ENCODE measurements at places on chromosomes 3 and 15.

- no peak for DNase-seq
Measured at GRCh38 chr3:187946981-187947380, 201.7 kb upstream of the BCL6 start.

DNA sequence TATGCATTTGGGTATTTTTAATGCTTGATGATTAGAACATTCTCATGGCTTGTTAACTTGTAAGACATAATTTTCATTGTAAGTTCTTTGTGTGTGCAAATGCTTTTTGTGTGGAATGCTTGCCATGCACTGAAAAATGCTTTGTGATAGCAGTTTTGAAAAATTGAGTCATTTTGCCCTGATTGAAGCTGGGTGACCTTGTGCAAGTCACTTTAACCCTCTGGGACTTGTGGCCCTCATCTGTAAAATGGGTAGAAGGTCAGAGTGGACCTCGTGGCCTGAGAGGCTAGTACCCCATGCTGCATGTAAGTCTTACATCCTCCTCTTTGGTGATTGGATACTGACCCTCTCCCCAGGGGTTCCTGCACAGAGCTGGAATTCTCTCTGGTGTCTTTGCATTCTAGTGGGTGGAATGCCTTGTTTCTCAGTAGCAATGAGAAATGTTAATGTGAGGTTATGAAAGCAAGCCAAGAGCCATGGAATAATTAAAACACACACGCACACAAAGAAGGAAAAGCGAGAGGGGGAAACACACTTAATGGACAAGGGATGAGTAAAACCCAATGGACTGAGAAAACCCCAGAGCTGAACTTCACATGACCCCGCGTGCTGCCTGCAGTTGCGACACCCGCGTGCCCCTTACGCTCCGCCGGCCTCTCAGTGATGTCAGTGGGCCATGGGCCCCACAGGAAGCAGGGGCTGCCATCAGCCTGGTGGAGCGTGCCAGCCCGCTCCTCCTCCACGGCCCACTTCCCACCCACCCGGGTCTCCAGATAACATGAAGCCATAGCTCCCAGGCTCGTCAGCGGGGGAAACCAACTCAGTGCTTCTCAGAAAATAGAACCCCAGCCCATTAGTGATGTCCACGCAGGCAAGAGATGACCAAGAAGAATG is 44.0 kb downstream of the SMAD3 start:
- no peak for DNase-seq

- DNase-seq, result no peak
Measured at GRCh38 chr15:99702895-99703602, 30.2 kb downstream of the LYSMD4 start.

GRCh38 chr3:27719314-27720003 is 2.7 kb downstream of the EOMES start:
- DNase-seq, result no peak

DNA sequence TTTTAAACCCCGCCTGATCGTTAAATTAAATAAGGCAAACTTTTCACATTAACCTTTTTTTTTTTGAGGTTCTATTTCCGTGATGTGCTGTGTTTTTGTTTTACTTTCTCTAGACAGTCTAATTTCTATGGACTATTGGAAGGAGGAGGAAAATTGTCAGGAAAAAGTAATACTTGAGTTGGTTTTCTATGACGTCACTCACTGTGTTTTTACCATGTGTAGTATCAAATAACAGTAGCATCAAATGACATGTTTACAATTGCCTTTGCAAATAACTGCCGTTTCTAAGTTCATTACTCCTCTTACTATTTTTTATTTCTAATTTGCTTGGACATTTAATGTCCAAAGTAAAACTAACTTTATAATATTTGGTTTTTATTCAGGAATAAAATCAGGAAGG is 32.3 kb downstream of the MYO1E start:
- no peak for DNase-seq

DNA sequence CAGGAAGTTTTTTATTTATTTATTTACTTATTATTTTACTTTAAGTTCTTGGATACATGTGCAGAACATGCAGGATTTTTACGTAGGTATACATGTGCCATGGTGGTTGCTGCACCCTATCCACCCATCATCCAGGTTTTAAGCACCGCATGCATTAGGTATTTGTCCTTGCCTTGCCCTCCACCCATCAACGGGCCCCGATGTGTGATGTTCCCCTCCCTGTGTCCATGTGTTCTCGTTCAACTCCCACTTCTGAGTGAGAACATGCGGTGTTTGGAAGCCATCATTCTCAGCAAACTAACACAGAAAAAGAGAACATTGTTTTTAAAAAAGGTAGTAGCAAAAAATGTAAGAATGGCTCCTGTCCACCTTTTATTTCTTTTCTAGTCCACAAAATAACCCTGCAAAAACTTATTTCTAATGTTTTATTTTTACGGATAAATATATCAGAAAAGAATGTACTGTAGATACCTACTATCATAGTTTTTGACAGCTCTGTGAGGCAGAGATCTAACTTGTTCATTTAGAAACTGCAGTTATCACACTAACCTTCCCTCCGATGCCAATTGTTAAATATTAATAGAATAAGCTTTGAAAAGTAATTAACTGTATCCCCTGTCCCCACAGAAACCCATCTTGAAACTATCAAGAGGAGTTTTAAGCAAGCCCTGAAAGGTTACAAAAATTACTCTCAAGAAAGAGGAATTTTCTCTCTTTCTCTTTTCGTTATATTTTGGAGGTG is 189.2 kb downstream of the LPP start:
- DNase-seq, result no peak

- DNase-seq, result no peak
Measured at GRCh38 chr3:120451272-120451761, 525 bp upstream of the FSTL1 start.

- no peak for DNase-seq
Measured at GRCh38 chr3:8649757-8650156, 5.2 kb upstream of the SSUH2 start.

DNA sequence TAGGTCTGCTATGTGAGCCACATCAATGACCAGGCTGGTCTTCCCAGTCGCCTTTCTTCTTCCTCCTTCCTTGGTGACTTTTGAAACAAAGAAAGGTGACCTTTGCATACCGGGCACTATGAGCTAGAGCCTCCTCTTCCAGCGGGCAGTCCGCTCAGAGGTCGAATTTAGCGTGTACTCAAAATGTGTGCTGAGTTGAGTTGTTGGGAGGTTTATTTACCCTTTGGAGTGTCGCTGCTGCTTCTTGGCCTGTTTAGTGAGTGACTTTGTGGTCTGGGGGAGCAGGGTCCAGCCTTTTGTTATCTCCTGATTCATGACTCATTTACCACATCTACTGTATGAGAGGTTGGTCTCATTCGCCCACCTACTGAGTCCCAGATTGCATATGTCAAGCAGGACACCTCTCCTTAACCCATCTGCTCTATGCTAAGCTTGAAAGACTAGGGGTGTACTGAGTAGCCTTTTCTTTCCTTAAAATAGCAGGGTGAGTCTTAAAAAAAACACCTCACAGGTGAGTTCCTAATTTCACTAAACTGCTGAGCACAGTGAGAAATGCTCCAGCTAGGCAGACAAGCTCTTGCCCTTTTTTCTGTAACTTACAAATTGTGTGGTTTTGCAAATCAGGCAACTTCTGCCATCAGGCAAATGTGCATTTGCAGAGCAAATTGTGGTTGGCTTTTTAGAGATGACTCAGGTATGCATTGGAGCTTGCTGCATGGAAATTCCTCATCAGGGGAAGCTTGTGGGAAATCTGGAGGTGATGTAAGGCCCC is 3.2 kb upstream of the SIAH2 start:
- DNase-seq, result no peak

- DNase-seq, result no peak
Measured at GRCh38 chr3:117278424-117279190, 569.0 kb downstream of the TUSC7 start.

GRCh38 chr15:45129651-45130129 is at the start of the genes DUOX1 and DUOXA1:
Gene DUOX1 (plus strand): TSS chr15:45129994. CDS start chr15:45131967, 1,973 bp downstream.
Gene DUOXA1 (minus strand): TSS chr15:45129879. CDS start chr15:45123014, 6,865 bp downstream.
- DNase-seq, result peak; percentile 19

All from CD4-positive, alpha-beta T cell treated with Interferon alpha-2 for 1 hour (primary cell).